G401 (cell line): ENCODE measurements at places on chromosomes 11 and 22. TPM values are rescaled to one million over a fixed set of nuclear protein-coding genes. Genes with fewer than 3 reads are reported as not detected.

The GALNT18 gene
- 0.06 TPM in 1 of 2 replicates, not detected in the other for total RNA-seq

The SGSM1 gene
- not detected in 2 replicates for total RNA-seq

The NOX4 gene
- not detected in 2 replicates for total RNA-seq

The CARD16 gene
- not detected in 2 replicates for total RNA-seq

The PDGFD gene
- total RNA-seq, result 5.7 and 8.8 TPM in 2 replicates

The YPEL1 gene
- total RNA-seq, result 0.14 and 0.62 TPM in 2 replicates

The KCNA4 gene
- not detected in 2 replicates for total RNA-seq

The MRPL23 gene
- 250 and 320 TPM in 2 replicates for total RNA-seq

The TYMP gene
- total RNA-seq, result 3.1 and 4.4 TPM in 2 replicates

DNA sequence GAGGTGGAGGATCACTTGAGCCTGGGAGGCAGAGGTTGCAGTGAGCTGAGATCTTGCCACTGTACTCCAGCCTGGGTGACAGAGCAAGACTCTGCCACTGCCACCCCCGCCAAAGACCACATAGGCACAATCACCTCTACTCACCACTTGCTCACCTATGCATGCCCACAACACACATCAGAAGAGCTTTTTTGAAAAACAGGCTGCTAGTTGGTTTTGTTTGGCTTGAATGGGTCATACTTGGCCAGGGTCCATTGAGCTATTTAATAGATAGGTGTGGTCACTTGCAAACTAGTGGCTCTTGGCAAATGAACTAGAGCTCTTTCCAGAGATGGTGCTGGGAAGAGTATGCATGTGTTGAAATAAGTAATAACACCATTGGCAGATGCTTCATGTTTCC lies 80.1 kb downstream of the EMSY start:
- no peak for DNase-seq

- no peak for DNase-seq
These were observed 176.4 kb downstream of the KIRREL3 start for GRCh38 chr11:126824035-126824607.

DNA sequence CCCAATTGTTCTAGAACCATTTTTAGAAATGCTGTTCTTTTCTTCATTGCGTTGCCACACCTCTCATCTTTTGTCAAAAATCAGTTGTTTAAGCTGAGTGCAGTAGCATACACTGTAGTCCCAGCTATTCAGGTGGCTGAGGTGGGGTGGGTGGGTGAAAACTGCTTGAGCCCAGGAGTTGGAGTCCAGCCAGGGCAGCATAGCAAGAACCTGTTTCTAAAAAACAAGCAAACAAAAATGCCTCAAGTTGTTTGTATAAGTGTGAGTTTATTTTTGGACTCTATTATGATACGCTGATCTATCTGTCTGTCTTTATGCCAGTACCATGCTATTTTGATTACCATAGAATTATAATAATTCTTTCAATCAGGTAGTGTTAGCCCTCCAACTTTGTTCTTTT lies 62.5 kb upstream of the RRM1 start:
- DNase-seq, result no peak

DNA sequence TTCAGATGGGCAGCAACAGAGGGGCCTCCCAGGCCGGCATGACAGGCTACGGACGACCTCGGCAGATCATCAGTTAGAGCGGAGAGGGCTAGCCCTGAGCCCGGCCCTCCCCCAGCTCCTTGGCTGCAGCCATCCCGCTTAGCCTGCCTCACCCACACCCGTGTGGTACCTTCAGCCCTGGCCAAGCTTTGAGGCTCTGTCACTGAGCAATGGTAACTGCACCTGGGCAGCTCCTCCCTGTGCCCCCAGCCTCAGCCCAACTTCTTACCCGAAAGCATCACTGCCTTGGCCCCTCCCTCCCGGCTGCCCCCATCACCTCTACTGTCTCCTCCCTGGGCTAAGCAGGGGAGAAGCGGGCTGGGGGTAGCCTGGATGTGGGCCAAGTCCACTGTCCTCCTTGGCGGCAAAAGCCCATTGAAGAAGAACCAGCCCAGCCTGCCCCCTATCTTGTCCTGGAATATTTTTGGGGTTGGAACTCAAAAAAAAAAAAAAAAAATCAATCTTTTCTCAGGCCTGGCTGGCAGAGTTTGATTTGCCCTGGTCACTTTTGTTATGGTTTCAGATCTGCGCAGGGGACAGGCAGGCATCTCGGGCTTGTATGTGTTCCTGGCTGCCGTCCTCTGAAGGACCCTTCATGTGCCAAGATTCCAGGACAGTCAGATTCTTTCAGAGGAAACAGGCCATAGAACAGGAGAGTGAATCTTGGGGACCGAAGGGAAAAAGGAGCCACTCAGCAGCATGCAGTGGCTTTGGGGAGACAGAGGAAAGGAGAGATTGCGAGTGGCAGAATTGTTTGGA lies 5.3 kb downstream of the TAGLN start:
- no peak for DNase-seq

GRCh38 chr22:50112151-50113118 lies 22.6 kb downstream of the MOV10L1 start:
- DNase-seq, result no peak

GRCh38 chr11:79363861-79364378 lies 76.9 kb downstream of the TENM4 start:
- no peak for DNase-seq

DNA sequence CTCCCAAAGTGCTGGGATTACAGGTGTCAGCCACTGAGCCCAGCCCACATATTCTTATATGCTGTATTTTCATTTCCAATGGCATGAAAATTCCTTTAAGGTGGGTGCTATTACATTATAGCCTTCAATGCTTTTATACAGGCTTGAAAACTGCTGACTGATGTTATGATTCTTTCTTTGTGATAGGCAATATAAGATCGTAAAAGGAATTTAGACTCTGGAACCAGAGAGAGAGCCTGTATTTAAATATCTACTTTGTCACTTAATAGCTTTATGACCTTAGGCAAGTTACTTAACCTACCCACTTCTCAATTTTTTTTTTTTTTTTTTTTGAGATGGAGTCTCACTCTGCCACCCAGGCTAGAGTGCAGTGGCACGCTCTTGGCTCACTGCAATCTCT lies 26.2 kb downstream of the AGBL2 start:
- no peak for DNase-seq
